Fibroblast of skin of right quadriceps (primary cell): ENCODE measurements at places on chromosomes 5 and 9.

- DNase-seq = no peak
Observed at GRCh38 chr9:135365013-135365768, 114.4 kb upstream of the PPP1R26 start.

- DNase-seq = no peak
Observed at GRCh38 chr5:74412066-74412465, 228.5 kb downstream of the ENC1 start.

DNA sequence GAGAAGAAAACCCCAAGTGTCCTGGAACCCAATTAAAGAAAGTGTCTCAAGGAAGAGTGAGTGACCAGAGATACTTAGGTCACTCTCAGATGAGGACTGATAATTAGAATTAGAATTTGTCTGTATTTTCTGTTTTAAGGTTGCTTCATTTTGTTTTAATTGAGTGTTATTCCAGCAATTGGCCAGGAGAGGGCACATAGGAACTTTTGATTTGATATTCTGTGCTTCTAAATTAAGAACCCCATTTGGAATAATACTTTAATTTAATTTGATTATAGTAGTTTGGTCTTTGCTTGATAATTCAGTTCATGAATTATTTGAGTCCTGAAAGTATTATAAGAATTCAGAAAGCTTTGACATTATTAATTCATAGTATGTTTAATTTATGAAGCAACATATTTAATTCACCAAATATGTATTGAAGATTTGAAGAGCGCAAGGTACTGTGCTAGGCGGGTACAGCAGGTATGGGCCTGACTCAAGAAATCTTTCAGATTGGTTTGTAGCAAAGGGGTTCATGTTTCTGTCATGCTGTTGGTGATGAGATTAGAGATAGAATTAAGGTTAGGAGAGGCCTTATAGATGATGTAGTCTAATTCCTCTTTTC, 4.9 kb downstream of the MRPL22 start:
- peak; percentile 8 for DNase-seq

GRCh38 chr9:122367774-122368460, 2.9 kb upstream of the PTGS1 start:
- no peak for DNase-seq

DNA sequence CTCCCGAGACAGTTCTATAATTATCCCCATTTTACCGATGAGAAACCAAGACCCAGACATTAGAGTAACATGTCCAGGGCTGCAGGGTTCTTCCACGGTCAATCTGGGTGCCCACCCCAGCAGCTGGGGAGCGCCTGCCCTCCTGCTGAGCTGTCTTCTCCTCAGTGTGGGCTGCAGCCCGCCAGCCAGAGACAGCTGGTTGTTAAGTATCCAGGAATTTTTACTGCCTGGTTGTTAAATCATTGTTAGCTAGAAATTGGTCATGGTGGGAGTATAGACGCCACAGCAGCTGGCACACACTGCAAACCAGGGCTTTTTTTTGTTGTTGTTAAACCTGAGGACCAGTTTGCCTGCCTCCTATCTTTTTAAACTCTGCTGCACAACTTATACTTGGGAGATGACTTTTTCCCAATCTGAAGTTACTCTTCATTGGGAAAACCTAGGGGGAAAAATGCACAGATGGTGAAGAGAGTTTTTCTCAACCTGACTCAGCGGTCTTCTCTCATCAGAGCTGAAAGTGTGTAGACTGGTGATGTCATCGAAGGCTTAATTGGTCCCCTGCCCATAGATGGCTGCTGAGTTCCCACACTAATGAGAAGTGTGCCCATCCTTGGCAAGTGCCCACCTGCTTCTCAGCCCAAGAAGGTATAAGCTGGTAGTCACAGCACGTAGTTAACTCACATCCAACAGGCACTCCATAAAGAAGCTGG, 208.6 kb downstream of the DRD1 start:
- DNase-seq = no peak

GRCh38 chr9:16039988-16040761, 487.3 kb downstream of the CCDC171 start:
- DNase-seq = peak; percentile 82

- no peak for DNase-seq
Observed at GRCh38 chr5:179323026-179323870, 22.0 kb downstream of the ADAMTS2 start.

GRCh38 chr9:130990978-130991777, 17.8 kb upstream of the LAMC3 start:
- no peak for DNase-seq

DNA sequence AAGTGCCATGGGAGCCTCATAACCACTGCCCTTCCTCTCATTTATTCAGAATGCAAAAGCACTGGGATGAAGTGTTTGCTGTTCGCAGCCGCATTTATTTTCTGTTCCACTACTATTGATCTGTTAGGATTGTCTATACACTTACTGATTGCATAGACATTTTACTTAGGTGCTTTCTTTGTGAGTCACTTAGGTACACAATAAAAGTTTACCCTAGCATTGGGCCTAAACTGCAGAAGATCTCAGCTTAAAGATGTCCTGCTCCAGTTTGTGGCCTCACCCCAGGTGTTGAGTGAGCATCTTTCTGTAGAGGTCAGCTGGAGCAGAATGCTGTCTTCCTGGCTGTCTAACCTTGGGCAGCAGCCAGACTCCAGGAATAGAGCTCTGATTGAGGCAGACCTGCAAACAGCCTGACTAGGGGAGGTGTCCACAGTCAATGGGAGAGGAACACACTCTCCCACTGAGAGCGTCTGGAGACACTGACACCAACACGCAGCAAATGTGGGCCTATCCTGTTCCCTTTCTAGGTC, 54.0 kb downstream of the GPR21 start:
- DNase-seq = no peak

GRCh38 chr5:36606428-36607113, at the start of gene SLC1A3:
Gene SLC1A3 (plus strand): TSS chr5:36606606. CDS start chr5:36608424, 1,818 bp downstream.
- peak; percentile 82 for DNase-seq

- DNase-seq = no peak
Observed at GRCh38 chr5:149238540-149238939, 33.1 kb upstream of the AFAP1L1 start.

- peak; percentile 21 for DNase-seq
Observed at GRCh38 chr9:6552498-6553121, 92.9 kb downstream of the GLDC start.

GRCh38 chr9:119164716-119165115, 204.5 kb downstream of the BRINP1 start:
- DNase-seq = no peak

GRCh38 chr9:86175223-86175622, 75.9 kb upstream of the GOLM1 start:
- no peak for DNase-seq

DNA sequence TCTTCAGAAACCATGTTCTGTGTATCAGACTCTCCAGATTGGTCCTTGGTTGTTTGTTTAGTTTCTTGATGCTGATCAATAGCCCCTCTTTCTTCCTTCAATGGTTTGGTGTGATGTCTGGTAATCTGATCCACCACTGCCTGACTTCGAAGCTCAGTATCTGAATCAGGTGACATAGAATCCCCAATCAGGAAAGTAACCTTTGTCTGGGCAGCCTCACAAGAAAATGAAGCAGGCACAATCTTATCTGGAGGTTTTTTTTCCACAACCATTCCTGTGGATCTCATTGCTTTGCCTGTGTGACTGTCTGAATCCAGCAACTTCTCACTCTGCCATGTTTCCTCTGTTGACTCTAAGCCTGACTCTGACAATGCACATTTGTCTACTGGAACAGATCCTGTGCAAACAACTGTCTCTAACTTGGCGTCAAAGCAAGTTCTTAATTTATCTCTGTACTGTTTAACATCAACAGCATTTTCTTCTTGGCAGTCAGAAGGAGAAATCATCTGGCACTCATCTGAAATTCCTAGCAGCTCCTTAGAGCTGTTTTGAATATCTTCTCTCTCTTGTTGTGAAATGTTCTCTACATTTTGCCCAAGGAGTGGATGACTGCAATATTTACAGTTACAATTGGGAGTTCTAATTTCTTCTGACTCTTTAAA, 37.1 kb upstream of the RAPGEF6 start:
- peak; percentile 76 for DNase-seq

DNA sequence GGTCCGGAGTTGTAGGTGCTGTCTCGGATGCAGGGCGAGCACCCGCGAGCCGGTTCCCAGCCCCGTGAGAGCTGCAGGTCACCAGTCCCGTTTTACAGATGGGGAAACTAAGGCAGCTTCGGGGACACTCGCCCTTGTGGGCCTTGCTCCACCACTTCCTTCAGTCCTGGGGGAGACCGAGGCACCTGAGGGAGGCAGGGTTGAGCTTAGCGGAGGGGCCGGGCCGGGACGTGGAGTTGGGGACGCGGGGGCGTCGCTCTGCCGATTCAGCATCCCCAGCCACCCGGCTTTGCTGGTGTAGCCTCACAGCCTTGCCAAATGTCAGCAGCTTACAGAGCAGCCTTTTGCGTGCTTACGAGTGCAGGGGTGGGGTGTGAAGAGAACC, 530 bp downstream of the BBLN start:
- no peak for DNase-seq

DNA sequence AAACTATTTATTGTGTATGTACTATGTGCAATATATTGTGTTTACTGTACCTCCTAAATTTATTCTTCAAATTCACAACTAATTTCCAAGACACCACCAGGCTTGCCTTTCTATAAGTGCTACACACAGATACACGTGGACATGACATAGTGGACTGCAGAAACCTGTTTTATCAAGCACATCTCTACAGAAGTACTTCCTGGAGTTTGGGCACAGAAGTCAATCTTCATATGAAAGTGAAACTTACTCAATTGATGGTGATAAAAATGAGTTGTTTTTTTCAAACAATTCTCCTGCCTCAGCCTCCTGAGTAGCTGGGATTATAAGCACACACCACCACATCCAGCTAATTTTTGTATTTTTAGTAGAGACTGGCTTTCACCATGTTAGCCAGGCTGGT, 57.6 kb downstream of the NLN start:
- no peak for DNase-seq

DNA sequence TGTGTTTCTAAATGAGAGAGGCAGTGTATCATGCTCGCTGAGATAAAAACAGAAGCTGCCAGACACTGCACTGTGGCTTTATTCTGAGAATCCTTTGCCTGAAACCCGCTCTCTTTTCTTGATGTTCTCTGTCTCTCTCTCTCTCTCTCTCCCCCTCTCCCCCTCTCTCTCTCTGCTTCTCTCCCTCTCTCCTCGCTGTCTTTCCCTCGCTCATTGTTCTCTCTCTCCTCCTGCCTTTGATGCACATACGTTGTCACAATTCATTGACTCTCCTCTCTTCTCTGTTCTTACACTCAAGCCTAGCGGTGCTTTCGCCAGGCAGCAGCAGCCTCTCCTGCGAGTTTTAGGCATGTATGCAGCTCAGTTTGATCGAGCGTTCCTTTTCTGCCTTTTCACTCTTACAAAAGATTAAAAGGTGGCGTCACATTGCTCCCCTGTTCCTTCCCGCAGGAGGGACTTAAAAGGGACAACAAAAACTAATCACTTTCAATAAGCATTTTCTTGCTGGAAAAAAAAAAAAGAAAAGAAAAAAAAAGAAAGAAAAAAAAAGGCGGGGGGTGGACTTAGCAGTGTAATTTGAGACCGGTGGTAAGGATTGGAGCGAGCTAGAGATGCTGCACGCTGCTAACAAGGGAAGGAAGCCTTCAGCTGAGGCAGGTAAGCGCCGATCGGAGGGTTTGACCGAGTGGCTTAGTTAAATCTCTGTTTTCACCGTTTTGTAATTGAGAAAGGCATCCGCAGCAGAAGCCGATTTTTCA, 717.9 kb upstream of the WWC1 start:
- DNase-seq = peak; percentile 74

DNA sequence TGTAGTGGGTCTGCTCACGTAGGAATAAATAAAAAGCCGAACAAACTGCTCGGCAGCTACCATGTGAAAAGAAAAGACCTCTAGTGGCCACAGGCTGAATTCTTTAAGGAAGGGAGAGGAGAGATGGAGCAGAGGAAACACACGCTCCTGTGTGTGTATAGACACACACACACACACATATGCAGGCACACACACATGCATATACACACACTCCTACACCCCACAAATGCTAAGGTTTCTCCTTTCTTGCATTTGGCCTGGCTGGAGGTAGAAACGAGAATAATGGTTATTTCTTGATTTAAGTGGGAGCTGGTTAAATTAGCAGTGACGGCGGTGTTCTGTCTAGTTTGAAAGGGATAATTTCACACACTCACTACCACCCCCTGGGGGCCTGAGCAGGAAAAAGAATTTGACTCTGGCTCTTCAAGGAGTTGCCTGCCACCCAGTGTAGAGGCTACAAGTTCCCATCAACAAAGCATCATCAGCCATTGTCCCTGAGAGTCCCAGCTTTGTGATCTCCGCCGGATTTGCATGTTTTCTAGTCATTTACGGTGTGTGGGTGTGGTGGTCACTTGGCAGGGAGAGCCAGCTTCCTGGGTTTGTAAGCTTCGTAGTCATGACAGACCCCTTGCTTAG, at the start of gene INSYN2B:
Gene INSYN2B (minus strand): TSS at position 78 of the 636 bp plus-strand sequence. CDS start 96,597 bp downstream, outside the sequence.
- DNase-seq = peak; percentile 88

DNA sequence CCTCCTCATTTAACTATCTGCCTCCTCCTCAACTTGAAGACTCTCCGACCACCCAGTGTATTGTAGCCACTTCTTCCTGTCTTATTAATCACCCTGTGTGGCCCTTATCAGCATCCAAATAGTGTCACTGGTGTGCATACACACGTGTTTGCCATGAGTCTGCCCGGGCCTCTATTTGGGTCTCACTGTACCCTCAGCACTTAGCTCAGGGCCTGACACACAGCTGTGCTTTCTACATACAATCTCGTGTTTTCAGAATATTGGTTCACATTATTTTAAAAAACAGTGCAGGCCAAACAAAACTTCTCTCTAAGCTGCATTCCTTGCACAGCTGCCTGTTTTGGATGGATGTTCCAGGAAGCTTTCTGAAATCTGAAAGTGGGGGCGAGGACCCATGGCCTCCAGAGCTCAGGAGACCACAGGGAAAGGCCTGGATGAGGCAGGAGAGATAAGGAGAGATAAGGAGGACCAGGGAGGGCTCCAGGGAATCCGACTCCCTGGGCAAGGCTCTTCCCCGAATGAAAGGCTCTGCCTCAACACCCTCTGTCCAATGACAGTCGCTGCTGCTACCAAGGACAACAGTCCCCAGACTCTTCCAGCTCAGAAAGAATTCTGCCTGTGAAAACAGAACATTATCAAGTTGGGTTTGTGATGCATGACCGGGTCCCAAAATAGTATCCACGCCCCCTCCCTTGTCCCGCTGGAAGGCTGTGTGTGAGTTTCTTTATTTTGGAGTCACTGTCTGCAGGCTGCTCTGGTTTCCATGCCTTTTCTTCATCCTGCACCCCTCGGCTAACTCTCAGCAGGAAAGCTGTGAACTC, 255.6 kb downstream of the NSG2 start:
- no peak for DNase-seq

DNA sequence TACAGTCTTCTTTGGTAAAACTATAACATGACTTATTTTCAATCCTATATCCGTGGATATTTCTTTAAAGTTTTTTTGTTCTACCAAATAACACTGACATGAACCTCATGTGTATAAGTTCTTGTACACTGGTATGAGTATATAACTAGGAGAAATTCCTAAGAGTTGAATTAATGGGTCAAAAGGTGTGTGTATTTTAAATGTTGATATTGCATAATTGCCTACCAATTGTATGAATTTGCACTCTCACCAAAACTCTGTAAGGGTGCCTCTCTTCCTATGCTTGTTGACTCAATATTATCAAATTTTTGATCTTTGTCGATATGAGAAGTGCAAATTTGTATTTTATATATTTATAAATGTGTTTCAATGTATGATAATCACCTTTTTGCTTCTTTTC, 22.9 kb upstream of the CCL21 start:
- no peak for DNase-seq
